ENCODE measurements at places on chromosomes 5 and 9.
A peak's percentile ranks its signal among the peaks of the same experiment; 100 is the strongest.

DNA sequence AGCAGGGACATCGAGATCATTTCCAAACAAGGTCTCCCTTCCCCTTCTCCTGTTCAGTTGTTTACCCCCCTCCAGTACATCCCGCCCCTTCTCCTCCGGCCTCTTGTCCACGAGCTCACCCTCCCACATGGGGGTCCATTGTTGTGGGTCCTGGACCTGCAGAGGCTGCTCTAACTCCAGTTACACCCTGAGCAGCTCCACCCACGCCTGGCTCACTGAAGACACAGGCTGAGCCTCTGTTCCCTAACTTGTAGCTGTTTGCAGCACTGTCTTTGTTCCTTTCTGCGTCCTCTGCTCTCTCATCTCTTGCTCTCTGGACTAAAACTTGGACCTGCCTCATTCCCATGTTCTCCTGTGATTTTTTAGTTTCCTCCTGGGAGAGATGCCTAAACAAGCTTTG is 377.5 kb downstream of the MED10 start:
- DNase-seq = no peak

DNA sequence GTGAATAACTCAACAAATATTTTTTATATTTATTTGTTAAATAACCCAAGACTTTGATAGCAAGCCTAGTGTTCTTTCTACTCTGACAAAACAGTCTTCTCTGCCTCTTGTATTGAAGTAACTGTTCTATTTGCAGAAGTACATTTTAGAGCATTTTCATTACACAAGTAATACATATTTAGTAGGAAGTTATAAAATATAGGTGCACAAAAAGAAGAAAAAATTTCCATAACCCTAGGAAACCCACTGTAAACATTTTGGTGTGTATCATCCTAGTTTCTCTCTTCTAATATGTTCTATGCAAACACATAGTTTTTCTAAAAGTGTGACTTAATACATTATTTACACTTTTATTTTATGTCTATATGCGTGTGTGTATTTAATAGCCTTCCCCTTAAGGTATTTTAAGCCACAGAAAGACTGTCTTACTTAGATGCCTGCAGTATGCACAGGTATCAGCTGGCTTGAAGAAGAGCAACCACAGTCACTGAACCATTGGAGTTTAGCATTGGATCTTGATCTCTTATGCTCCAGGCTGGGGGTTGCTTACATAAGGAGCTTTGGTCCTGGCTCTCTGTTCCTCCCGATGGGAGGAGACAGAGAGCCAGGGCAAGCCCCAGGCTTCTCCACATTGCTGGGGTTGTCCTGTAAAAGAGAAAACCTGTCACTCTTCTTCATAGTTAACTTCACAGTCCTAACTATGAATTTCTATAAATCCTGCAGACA is 3.8 kb downstream of the SELENOP start:
- DNase-seq = no peak

DNA sequence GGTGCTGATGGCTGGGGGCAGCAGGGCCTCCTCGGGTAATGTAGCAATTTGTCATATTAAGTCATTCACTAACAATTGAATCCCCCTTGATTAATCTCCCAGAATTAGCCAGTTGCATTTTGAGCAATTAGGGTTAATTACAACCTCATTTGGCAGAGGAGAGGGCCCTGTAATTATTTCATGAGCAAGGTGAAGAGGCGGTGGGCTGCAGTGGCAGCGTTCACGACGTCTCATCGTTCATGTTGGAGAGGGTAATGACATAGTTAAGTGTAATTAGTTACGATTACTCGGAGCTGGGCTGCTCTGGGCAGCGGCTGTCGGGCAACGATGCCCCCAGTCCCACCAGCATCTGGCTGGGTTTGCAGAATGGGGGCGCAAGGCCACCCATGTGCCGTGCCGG is 46.0 kb downstream of the NEK6 start:
- DNase-seq = no peak

- no peak for DNase-seq
Measured at GRCh38 chr9:32863291-32863690, 80.0 kb downstream of the TMEM215 start.

DNA sequence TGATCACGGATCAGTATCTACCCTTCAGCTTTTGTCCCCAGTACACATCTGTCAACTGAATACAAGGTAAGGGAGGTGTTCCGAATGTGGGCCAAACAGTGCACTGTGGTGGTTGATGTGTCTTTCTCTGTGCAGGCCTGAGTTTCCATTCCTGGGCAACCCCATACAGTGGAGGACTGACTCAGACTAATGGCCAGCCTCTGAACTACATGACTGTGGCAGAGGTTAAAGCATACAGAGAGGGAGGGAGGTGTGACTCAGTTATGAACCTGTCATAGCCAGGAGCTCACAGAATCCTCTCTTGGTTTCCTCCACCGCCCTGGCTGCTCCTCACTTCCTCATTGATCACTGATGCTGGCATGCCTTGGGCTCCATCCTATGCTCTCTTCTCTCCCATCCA is 136.4 kb upstream of the TAS2R1 start:
- no peak for DNase-seq

GRCh38 chr5:148186248-148187003 is 16.4 kb upstream of the SPINK6 start:
- DNase-seq = peak; percentile 80

GRCh38 chr5:151295138-151295537 is 8.4 kb downstream of the SLC36A3 start:
- no peak for DNase-seq

- no peak for DNase-seq
Measured at GRCh38 chr5:34491251-34491620, 164.9 kb upstream of the RAI14 start.

DNA sequence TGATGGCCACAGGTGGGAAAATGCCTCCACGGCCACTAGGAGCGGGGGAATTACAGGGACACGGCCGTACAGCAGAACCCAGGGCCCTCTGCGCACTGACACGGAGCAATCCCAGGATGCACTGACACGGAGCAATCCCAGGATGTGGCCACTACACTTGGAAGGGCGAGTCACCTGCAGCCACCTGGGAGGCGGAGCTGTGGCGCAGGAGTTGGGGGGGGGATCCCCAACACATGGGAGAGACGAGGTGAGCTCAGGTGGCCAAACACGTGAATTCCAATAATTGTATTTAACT is 6.8 kb downstream of the CLPTM1L start:
- no peak for DNase-seq

DNA sequence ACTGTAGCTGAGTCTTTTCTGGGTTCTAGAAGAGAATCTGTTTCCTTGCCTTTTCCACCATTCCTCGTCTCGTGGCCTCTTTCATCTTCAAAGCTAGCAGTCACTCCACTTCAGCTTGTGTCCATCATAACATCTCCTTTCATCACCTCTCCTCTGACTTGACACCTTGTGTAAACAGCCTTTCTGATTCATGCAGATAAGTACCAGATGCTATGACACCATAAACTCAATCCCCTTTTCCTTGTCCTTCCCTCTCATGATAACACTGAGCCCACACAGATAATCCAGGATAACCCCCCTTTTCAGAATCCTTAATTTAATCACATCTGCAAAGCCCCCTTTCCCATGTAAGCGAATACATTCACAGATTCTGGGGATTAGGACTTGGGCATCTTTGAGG is 95.5 kb downstream of the SNX24 start:
- no peak for DNase-seq

DNA sequence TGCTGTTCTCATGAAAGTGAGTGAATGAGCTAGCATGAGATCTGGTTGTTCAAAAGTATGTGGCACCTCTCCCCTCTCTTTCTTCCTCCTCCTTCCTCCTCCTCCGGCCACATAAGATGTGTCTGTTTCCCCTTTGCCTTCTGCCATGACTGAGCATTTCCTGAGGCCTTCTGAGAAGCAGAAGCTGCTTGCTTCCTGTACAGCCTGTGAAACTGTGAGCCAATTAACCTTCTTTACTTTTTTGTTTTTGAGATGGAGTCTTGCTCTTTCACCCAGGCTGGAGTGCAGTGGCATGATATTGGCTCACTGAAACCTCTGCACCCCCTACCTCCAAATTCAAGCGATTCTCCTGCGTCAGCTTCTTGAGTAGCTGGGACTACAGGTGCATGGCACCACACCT is 6.1 kb downstream of the S100Z start:
- peak; percentile 54 for DNase-seq

DNA sequence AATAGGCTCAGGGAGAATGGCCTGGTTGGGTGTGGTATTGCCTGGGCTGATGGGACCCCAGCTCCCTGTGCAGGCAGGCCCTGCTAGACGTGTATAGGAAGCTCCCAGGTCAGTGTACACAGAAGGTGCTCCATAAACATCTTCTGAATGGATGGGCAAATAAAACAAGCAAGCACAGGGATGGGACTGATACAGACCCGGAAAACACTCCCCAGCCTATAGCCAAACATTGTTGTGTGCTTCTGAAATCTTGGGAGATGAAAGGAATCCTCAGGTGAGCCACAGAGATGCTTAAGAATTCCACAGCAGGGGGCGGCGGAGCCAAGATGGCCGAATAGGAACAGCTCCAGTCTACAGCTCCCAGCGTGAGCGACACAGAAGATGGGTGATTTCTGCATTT is 151.8 kb downstream of the ENTREP1 start:
- DNase-seq = no peak

DNA sequence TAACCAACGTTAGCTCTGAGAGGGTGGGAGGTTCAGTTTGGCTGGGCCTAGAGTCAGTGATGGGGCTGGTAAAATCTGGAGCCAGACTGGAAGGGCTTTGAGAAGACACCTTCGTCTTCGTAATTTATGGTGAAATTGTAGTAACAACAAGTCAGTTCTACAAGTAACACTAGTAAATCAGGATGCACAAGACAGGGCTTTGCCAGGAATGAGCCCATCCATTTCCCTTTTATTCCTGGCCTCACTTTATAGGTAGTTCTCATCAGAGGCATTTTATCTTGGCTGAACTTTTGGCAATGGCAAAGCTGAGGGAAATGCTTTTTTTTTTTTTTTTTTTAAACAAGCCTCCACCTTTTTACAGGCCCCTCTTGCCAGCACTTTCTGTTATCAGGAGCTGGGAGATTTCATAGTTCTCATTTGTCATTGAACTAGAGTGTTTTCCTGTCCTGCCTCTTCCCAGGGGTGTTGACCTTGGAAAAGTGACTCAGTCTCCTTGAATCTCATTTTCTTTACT is 110.5 kb upstream of the KLF4 start:
- DNase-seq = peak; percentile 42

DNA sequence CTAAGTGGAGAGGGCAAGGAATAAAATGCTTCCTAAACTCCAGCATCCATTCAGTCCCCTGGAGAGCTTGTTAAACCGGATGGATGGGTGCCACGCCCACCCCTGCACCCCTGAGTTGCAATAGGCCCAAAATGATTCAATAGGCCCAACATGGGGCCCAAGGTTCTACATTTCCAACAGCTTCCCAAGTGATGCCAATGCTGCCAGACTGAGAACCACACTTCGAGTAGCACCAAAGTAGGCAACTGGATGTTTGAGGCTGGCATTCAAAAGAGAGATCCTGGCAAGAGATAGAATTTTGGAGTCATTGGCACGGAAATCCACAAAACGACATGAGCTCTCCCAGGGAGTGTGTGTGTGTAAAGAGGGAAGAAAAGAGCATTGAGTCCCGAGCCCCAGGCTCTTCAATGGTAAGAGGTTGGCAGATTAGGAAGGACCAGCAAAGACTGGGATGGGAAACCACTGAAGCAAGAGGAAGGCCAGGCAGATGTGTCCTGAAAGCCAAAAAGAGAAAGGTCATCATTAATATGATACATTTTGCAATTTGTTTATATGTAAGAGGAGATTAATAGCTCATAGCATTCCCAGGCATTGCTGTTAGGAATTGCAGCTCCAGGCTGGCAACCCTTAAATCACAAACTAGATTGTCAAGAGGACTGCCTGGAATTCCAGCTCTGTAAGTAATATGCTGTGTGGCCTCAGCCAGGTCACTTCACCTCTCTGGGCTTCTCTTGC is 130.6 kb downstream of the KCNIP1 start:
- DNase-seq = no peak

GRCh38 chr5:6732634-6733410 is 19.6 kb downstream of the TENT4A start:
- peak; percentile 84 for DNase-seq

- DNase-seq = no peak
Measured at GRCh38 chr5:108060340-108060739, 321.6 kb downstream of the FBXL17 start.

GRCh38 chr5:78569441-78569840 is 79.1 kb downstream of the LHFPL2 start:
- peak; percentile 67 for DNase-seq

DNA sequence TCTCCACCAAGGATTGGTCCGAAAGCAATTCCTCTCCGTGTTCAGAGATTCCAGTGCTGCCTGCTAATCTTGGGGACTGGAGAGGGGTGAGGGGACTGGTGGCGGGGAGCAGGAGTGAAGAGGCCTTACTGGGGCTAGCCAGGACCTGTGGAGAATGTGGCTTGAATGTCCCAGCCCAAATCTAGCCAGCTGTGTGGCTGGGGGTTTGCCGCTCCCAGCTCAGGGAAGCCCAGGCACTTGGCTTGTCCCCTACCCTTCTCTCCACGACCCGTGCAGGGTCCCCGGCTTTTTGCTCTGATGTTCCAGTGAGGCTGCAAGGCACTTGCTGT is 2.4 kb downstream of the N4BP3 start:
- DNase-seq = no peak

- DNase-seq = peak; percentile 91
Measured at GRCh38 chr9:16335788-16336580, 534.5 kb downstream of the BNC2 start.

DNA sequence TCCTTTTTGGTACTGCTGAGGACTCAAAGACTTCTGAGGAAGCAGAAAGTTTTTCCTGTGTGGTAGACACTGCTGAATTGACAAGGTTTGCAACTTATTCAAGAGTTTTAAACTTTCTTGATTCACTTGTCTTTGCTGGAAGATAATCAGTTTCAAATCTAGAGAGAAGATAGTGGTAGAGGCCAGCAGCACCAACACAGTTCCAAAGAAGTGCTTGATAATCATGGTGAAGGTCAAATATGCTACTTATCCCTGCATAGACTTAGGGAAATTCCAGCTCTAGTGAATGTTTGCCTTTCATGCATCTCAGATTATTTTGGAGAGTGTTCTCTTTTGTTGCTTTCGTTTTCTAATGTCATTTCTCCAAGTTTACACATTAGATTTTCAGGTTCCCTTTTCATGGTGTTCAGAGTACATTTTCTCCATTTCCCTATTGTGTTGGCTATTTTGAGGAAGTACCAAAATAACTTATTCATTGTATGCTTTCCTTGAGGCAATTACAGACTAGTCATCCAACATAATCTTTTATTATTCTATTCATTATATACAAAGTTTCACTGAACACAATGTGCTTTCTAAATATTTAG is 550 bp downstream of the IFNE start:
- peak; percentile 19 for DNase-seq

GRCh38 chr9:94911211-94911610 is 184.7 kb downstream of the AOPEP start:
- DNase-seq = no peak

- DNase-seq = no peak
Measured at GRCh38 chr9:23215688-23216087, 610.4 kb downstream of the ELAVL2 start.

GRCh38 chr5:134437340-134437846 is 25.7 kb upstream of the CDKN2AIPNL start:
- DNase-seq = no peak

DNA sequence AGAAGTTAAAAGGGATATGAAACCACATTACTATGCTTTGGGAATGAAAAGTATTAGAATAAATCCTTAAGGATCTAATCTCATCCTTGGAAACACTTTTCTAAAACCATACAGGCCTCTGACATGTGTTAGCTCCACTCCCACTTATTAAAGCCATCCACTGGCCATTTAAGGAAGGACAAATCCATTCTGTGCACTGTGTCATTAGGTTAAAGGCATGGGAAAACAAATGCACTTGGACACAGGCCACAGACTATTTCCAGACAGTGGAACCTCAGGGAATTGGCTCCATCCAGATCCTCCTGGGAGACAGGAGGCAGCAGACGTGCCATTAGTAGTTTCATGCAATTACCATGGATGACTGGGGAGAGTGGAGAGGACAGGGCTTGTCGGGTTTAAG is 454.9 kb downstream of the ENC1 start:
- DNase-seq = no peak
